Stimulated activated CD4-positive, alpha-beta T cell treated with anti-CD3 and anti-CD28 coated beads, Interleukin-12 subunit alpha, Interleukin-12 subunit beta, amount 100 ng/mL, for 24 hours (primary cell): ENCODE measurements at places on chromosomes 1 and 21.

DNA sequence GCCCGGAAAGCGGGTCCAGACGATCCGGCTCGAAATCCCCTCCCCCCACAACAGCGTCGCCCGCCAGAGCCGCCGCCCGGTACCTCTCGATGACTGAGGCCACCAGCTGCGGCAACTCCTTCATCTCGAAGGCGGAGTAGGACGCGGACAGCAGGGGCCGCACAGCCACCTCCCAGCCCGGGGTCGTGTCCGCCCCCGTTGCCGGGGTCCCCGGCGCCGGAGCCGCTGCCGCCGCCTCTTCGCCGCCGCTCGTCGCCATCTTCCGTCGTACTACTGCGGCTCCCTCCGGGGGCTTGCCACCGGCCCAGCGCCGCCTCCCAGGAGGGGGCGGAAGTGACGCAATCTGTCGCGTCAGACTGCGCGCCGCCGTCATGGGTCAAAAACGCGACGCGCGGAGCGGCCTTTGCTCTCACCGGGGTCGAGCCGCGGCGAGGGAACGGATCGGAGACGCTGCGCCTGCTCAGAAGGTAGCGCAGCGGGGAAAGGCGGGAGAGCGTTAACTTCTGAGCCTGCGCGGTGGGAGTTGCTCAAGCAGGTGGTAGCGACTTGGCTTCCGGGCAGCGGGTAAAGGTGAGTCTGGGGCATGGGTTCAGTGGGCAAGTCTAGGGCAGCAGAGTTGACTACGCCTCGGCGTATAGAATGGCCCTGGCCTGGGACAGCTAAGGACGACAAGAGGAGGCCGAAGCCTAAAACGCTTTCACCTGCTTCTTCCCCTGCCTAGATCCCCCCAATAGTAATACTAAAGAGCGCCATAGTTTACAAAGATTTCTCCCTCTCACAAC is at the start of gene UBR4:
Gene UBR4, minus strand, starts transcription at position 277 of the 782 bp plus-strand sequence. Its CDS starts 18 bp downstream, at position 259.
- peak; percentile 97 for DNase-seq

DNA sequence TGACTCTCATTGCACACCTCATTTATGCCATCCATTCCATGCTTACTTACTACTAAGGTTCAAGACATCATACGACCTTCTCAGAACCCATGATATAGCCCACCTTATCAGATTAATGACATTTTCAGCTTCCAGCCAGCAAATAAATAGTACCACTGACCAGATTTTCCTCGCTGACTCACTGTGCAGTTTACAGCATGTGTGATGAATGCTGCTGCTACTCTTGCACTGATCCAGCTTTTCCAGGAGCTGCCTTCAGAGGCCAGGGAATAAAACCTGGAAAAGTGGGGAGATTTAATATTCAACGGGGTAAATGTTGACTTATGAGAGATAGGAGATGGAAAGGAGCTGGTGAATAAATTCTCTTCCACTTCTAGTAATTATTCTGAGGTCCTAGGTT is 247.1 kb downstream of the COL11A1 start:
- no peak for DNase-seq

DNA sequence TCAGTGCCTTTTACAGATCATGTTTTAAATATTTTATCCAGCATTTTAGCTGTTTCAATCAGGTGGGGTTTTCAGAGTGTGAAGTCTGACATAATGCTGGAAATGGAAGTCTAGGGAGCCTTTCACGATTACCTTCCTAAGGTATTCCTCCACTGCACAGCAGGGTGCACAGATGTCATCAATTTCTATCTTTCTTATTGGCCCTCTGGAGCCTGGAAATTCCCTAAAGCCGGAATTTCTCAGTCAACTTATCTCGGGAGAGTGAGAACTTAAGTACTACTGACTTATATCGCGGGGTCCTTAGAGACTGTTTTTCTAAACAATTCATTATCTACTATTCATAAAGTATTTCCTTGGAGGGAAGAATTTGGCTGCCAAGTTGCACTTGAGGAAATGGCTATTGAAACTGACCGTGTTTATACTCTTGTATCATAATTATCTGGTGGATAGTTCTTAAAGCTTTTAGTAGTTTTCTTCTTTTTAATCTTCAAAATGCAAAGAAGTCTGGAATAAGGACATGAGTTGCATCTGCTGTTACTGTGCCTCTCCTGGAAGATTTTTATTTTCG is 311.8 kb upstream of the B3GALT2 start:
- no peak for DNase-seq

DNA sequence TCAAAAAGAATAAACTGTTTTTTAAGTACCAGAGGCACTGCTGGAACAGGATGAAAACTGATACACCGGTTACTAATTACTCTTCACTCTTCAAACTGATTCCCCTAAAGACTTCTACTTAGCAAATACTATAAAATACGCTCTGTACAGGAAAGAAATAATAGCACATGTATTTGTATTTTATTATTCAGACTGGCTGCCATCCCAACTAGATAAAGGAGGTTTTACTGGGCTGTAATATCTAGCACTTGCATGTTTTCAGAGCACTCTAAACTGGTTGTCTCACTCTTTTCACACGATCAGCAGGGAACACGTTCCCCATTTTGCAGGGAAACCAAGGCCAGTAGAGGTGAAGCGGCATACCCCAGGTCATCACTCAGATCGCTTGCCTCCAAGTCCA is 9.2 kb downstream of the SMIM12 start:
- DNase-seq, result no peak

- no peak for DNase-seq
These were observed 18.5 kb downstream of the SELL start for GRCh38 chr1:169692756-169693460.
